Occipital lobe (tissue), 3 donors: ENCODE measurements at places on chromosomes 2 and 18. TPM values are rescaled to one million over a fixed set of nuclear protein-coding genes. Genes with fewer than 3 reads are reported as not detected.
A peak's percentile ranks its signal among the peaks of the same experiment; 100 is the strongest.

- no peak for DNase-seq
Measured at GRCh38 chr2:238114851-238115660, 14.9 kb downstream of the ESPNL start.

- no peak for DNase-seq
Measured at GRCh38 chr2:188330316-188331053, 38.8 kb downstream of the GULP1 start.

GRCh38 chr2:205321231-205321630, 361.1 kb upstream of the NRP2 start:
- no peak for DNase-seq

DNA sequence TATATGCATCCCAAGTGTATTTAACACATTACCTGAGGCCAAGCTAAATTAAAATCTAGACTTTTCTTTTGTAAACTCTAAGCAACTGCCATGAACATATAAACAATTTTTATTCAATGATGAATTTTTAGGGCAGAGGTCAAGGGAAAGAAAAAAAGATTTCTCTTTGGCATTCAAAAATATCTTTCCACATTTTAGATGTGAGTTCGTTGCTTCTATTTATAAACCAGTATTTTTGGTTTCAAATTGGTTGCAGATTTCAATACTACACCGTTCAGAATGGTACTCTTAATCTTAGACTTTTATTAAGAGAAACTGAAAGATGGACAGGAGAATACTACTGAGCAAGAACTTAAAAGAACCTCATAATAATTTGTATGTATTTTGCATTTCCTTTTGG, 293.6 kb upstream of the CCDC68 start:
- DNase-seq = no peak

- no peak for DNase-seq
Measured at GRCh38 chr2:173239644-173240043, 115.0 kb upstream of the CDCA7 start.

DNA sequence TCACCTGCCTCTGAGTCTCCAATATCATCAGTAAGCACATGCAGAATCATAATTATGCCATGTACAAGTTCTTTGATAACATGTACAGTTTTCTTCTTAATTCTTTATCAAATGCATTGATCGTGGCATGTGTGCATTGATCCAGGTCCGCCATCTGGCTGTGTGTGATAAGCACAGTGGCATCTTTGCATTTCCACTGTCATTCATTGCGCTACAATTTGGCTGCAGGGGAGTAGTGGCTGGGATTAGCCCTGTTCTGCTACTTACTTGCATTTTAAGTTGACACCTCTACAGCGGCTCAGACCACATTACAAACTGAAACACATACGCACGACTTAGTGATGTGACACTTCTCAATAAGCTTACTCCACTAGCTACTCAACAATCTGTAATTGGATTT, 83.6 kb upstream of the OTX1 start:
- DNase-seq = no peak

- DNase-seq = no peak
Measured at GRCh38 chr18:77069482-77069881, 63.1 kb downstream of the MBP start.

The C2orf72 gene
- 32.4 TPM for total RNA-seq

The RGPD4 gene
- not detected for total RNA-seq

DNA sequence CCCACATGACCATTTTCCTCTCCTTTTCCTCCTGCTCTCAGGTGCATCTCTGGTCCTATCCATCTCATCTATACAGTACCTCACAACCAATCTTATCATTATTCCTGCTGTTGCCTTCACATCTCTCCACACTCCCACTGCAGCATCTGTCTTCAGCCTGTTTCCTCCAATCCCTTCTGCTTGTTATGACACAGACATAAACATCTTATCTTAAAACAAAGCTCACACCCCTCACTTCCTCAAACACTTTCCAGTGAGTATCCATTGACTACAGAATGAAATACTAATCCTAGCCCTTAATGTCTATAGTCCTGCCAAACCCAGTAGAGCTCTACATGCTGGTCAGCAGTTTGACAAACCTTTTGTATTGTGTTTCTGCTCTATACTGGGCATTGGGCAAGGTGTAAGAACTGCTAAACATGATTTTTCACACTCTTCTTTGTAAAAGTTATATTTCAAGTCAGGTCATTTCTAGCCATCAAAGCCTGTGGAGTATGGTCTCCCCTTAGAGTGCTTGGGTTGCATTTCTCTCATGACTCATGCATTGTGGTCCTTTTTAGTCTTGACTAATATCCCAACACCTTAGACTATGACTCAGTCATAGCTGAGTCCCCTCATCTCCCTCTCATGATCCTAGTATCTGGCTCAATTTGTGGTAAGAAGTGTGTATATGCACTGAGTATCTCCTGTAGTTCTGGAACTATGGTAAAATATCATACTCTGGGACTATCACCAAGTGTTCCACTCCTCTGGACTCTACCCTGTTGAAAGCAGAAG, 187.0 kb downstream of the CYRIA start:
- no peak for DNase-seq

The LONRF2 gene
- total RNA-seq = 58.3 TPM

The XIRP2 gene
- total RNA-seq = 0.78 TPM

DNA sequence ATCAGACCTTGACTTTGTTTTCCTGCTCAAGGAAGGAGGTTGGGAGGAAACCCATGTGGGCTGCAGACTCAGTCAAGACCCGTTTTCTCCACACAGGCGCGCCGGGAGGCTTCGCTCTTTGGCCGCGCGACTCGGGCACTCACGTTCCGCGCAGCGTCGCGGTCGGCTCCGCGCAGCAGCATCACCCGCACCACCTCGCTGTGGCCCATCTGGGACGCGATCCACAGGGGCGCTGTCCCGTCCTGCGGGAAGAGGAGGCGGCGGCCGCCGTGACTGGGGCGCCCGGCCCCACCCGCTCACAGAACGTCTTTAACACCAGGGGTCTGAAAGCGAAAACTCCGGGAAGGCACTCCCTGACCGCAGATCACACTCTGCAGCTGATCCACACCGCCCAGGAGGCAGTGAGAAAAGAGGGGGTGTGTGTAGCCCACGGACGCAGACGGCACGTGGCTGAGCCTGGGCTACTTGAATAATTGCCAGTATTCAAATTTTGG, 33.1 kb upstream of the NPC1 start:
- DNase-seq = peak; percentile 17

- no peak for DNase-seq
Measured at GRCh38 chr18:35938562-35938961, 33.9 kb upstream of the RMP24 start.

The RAB6C gene
- 0.78 TPM for total RNA-seq

DNA sequence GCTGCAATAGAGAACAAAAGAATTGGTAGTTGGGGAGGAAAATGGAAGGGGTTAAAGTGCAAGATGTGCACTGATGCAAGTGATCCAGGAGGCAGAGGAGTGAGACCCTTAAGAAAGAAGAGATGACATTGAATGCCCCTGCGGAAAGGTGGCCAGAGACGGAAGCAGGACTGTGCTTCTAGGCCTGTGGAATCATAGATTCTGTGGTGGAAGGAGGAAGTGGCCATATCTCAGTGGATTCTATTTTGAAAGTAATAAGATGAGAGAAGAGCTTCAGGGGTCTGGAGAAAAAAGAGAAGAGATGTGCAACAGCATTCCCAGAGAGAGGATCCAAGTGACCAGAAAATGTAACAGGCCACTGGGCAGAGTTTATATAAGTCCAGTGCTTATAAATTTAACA, 18.6 kb upstream of the GYPC start:
- DNase-seq = no peak

GRCh38 chr18:36582988-36583745, 245.6 kb downstream of the TPGS2 start:
- no peak for DNase-seq

DNA sequence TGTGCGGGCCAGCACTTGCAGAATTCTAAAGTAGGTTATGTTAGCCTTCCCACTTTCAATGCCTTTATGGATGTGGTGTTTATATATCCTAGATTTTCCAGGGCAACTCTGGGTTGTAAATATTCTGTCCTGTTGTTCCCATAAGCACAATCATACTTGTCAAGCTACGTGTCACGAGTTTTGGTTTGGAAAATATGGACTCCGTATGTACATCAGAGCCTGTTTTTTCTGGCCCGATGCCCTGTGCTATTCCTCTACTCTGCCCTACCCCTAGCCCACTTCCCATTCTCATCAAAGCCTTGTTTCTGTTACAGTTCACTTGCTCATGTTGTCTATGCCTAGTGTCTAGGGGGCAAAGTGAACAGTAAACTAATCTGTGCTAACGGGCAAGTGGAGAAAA, 27.0 kb upstream of the ZEB2 start:
- no peak for DNase-seq
